Activated T-cell treated with anti-CD3 and anti-CD28 coated beads, Interleukin-2, amount 50 U/mL, for 48 hours (primary cell): ENCODE measurements at places on chromosomes 5 and 9.

GRCh38 chr5:65924366-65925043 lies 1.9 kb upstream of the ERBIN start:
- DNase-seq = no peak

DNA sequence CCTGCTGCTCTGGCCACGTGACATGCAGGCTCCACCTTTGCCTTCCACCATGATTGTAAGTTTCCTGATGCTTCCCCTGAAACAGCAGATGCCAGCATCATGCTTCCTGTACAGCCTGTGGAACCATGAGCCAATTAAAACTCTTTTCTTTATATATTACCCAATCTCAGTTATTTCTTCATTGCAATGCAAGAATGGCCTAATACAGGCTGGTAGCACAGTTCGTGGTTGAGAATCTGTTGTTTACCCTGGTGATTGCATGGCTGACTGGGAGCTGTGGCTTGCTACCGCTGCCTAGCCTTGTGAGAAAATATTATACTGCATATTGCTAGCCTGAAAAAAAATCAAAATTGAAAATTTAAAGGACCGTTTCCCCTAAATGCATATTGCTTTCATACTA lies 44.8 kb upstream of the PTPN3 start:
- DNase-seq = no peak

DNA sequence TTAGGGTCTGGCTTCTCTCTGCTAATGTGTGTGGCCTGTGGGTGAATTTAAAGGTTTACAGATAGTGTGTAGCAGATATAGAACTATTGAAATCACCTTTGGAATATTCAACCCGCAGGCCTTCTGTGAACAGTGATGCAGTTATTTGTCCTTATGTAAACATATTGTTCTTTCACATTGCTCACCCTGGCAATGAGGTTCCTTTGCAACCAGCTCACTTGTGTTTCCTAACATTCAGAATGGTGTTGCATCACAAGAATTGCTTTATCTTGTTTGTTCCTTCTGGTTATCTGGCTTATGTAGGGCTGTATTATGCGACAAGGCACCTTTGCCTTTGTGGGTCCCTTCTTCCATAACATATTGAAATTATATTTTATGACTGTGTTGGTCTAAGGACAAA lies 370.3 kb downstream of the NNT start:
- DNase-seq = no peak

- no peak for DNase-seq
Measured at GRCh38 chr5:59209758-59210359, 627.0 kb downstream of the RAB3C start.

- no peak for DNase-seq
Measured at GRCh38 chr9:70218767-70219166, 40.0 kb upstream of the SMC5 start.

GRCh38 chr5:149060325-149060724 lies 2.5 kb downstream of the SH3TC2 start:
- DNase-seq = no peak

DNA sequence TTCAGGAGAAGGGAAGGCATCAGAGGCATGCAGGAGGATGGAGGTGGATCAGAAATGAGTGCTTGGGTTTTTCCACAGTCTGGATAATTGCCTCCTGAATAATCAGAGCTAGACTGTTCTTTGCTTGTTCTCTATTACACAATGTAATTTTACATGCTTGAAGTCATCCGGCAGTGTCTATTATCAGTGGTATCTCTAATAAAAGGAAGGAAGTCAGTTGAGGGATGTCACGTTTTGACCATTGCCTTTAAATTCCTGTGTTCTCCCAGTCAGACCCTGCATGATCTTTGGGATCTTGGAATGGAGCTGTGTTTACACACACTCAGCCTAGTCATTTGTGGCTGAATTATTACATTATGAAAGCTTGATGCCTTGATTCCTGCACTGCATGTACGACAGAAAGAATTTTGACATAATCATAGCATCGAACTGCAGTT lies 91.0 kb downstream of the PDE8B start:
- DNase-seq = no peak

- DNase-seq = no peak
Measured at GRCh38 chr5:151708126-151708525, 21.4 kb upstream of the SPARC start.

GRCh38 chr5:19767987-19768386 lies 220.0 kb downstream of the CDH18 start:
- no peak for DNase-seq
